ENCODE measurements at places on chromosomes 6 and 20.
A peak's percentile ranks its signal among the peaks of the same experiment; 100 is the strongest.

- DNase-seq, result no peak
These were observed 554.5 kb upstream of the AGPAT4 start for GRCh38 chr6:161828355-161828754.

DNA sequence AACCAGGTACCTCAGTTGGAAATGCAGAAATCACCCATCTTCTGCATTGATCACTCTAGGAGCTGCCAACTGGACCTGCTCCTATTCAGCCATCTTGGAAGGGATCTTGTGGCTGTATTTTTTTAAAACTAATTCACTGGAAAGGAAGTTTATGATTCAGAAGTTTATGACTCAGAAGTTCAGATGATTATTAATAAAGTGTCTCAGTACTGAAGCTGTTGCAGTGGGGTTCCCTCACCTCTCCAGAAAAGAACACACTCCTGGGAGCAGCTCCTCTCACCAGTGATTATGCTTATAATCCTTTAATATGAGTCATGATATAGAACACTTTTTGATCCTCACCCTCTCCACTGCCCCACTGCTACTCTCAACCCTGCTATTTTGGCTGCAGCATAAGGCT is 291.2 kb upstream of the HS3ST5 start:
- DNase-seq, result no peak

DNA sequence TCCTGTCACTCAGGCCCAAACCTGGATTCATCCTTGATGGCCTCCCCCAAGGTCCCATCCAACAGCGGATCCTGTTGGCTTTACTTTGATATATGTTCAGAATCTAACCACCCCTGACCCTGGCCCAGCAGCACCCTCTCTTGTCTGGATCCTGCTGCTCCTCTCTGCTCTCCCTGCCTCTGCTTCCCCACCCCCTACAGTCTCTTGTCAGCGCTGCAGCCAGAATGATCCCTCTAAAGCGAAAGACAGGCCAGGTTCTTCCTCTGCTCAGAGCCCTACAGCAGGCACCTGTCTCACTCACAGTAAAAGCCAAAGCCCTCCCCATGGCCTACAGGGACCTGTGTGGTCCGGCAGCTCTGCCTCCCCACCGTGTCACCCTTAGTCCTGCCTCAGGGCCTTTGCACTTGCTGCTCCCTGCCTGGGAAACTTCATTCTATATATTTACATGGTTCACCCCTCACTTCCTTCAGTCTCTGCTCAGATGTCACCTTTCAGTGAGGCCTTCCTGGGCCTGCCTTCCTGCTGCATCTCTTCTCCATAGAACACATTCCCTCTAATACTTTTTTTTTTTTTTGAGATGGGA is 37.4 kb upstream of the KCNB1 start:
- no peak for DNase-seq

DNA sequence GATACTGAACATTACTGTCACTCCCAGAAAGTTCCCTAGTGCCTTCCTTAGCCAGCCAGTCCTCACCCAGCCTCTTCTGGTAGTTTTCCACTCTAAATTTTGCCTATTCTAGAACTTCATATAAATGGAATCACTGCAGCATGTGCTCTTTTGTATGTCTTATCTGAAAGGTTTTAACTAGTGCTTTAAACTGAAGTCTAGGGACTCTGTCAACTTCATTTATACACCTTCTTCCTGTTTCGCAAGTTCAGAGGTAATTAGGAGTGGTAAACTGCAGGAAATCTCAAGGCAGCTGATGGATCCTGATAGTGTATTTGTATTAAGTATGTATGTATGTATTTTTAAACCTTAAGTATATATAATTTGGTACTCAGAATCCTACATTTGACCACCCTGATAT is 94.3 kb downstream of the TCP11 start:
- DNase-seq, result no peak

DNA sequence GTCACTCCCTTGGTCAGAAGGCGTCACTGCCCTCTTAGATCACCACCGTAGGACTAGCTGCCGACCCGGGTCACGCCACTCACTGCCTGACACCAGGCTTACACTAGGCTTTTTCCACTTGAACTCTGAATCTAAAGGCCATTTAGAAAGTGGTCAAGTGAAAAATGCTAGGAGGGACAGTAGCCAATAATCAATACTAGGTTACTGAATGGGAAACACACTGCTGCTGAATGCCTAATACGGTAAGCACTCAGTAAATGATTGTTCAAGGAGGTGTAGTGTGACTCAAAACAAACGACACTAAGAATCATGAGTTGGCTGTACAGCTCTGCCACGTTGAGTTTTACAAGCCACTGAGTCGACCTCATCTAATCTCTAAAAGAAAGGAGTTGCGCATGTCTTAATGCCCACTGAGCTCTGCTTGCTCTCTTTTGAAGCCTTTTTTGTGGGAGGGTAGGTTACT is 760 bp upstream of the IBTK start:
- no peak for DNase-seq

DNA sequence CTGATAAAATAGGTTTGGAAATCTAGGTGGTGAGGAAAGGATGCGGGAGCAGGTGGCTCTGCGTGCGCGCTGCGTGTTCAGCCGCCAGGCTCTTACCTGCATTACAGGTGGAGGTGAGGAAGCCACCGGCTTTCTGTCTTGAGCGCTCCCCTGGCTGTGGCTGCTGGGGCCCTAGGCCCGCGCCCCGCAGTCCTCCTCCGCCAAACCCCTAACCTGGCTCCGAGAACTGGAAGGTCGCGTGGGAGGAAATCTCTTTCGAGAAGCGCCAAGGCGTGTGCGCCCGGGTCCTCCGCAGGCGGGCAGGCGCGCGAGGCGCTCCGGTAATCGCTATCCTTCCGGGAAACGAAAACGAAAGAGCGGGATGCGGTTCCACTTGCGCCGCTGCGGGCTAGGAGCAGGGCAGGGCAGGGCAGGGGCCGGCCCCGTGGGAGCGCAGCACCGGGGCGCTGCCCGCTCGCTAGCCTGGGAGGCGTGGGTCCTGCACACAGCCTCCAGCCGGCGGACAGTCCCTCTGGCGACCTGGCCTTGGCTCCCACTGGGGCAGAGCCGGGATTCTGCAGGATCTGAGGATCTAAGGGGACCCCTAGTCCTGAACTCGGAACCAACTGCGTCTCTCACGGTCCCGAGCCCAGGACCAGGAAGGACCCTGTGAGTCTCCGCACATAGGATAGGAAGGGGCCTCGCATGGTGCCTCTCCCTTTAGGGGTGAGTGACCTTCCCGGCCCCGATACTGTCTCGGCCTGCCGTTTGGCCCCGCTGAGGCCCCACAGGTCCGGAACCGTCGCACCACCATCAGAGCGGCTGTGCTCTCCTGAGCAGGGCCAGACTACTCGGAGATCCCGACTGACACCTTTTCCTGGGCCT is at the start of gene ETV7:
Gene ETV7, minus strand, starts transcription at position 230 of the 864 bp plus-strand sequence. Its CDS starts 128 bp downstream, at position 102.
- no peak for DNase-seq

GRCh38 chr6:1601158-1602048 is 8.3 kb upstream of the FOXC1 start:
- DNase-seq, result no peak

GRCh38 chr20:5540091-5540490 is 210.1 kb upstream of the SHLD1 start:
- DNase-seq, result no peak

- DNase-seq, result no peak
These were observed 8.8 kb upstream of the GJA1 start for GRCh38 chr6:121426686-121427085.

DNA sequence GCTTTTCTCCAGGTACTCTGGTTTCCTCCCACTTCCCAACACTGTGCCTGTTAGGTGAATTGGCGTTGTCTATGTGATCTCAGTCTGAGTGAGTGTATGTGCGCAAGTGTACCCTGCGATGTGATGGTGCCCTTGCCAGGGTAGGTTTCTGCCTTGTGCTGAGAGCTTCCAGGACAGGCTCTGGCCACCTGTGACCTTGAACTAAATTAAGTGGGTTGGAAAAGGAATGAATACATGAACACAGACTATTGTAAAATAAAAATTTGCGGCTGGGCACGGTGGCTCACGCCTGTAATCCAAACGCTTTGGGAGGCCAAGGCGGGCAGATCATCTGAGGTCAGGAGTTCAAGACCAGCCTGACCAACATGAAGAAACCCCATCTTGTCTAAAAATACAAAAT is 678.0 kb downstream of the DHX35 start:
- DNase-seq, result no peak

- DNase-seq, result no peak
These were observed 180.4 kb downstream of the DLL1 start for GRCh38 chr6:170110201-170111140.

GRCh38 chr20:56979125-56979524 is 287.3 kb downstream of the BMP7 start:
- no peak for DNase-seq

- DNase-seq, result peak; percentile 1
These were observed 182.4 kb upstream of the MCHR2 start for GRCh38 chr6:100176311-100176950.

DNA sequence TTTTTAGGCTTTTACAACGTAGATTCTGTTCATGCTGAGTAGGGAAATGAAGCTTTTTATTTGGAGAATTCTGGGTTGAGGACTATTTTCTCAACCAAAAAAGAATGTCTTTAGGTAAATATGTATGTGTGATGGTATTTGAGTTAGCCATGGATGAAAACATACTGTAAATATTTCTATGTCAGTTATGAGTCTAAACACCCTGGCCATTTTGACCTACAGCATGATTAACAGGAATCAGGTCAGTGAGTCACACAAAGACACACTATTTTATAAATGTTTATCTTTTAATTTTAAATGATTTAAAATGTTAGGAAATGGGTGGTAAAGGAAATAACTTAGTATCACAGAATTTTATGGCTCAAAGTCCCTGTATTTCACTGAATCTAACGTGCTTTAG is 851.7 kb upstream of the MAP3K7 start:
- DNase-seq, result no peak

DNA sequence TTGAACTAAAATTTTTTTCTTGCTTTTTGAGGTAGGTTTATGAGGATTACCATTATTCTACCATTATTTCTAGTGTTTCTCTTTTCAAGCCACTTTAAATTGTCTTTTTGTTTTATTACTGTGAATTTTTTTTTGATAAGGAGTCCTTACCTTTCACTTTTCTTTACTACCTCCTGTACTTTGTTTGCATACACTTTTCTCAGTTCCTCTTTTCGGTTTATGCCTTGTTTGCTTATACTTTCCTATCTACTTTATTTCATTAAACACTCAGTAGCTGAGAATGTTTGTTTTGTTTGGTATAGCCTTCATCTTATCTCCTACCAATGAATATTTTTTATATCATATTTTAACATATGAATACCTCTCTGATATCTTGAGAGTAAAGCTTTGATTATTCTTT is 147.9 kb downstream of the TFAP2B start:
- DNase-seq, result no peak

GRCh38 chr20:3679749-3680700 is 1.8 kb downstream of the ADAM33 start:
- no peak for DNase-seq

- peak; percentile 63 for DNase-seq
These were observed 603.3 kb upstream of the PTCHD4 start for GRCh38 chr6:48714250-48714649.

GRCh38 chr20:46791722-46792416 is 82.4 kb downstream of the SLC2A10 start:
- DNase-seq, result no peak

- no peak for DNase-seq
These were observed 42.5 kb upstream of the VGLL2 start for GRCh38 chr6:117222861-117223260.

Data from NCI-H2081 (cell line).